ENCODE measurements at places on chromosomes 5 and 9.

DNA sequence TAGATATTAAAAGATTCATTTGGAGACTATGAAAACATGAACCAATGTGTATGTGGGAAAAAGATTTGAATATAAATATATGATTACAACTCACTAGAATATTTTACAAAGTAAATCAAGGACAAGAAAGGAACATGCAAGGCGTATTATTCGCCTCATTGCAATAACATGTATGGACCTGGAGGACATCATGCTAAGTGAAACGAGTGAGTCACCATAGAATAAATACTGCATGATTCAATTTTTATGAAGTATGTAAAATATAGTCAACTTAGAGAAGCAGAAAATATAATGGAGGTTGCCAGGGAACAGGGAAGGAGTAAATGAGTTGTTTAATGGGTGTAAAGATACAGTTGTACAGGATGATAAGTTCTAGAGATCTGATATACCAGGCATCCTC lies 4.9 kb downstream of the TXNDC8 start:
- no peak for DNase-seq

GRCh38 chr9:37432020-37432419 lies 9.5 kb downstream of the GRHPR start:
- no peak for DNase-seq

DNA sequence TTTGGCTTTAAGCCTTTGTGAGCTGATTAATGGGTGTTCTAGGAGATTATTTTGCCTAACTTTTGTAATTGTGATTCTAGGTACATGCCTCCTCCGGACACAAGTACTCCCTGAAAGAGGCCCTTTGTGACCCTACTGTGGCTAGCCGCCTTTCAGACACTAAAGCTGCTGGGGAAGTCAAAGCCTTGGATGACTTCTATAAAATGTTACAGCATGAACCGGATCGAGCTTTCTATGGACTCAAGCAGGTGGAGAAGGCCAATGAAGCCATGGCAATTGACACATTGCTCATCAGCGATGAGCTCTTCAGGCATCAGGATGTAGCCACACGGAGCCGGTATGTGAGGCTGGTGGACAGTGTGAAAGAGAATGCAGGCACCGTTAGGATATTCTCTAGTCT lies 13.6 kb downstream of the ITGA1 start:
- no peak for DNase-seq

DNA sequence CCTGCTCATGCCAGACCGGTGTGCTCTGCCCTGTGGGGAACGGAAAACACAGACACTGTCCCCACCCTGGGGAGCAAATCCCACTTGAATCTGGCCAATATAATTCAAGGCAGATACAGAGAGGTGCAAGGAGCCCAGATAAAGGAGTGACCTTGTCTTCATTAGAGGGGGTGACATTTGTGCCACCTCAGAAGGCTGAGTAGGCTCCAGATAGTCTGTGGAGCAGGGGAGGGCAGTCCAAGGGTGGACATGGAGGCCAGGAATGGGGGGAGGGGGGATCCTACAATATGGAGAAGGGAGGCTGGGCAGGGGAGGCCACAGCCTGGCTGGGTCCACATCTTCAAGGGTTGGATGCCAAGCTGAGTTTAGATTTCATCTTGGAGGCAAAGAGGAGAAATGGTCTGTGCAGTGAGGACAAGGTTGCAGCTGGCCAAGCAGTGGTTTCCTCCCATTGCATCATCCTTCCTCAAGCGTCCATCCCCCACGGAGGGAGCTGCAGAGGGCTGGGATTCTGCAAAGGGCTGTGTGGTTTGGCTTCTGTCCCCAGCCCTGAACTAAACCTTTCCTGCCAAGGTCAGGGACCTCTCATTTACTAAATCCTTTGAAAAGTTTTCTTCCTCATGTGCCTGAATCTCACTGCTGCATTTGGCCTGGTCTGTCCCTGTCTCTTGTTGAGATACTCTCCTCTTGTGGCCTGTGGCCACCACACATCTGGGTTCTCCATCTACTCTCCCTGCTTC lies 60.1 kb downstream of the GALNT12 start:
- DNase-seq = peak; percentile 67

- DNase-seq = no peak
These were observed 106.5 kb downstream of the THBS4 start for GRCh38 chr5:80141681-80142080.

- no peak for DNase-seq
These were observed 7.2 kb downstream of the RMND5B start for GRCh38 chr5:178137991-178138390.

- no peak for DNase-seq
These were observed 37.7 kb downstream of the RORB start for GRCh38 chr9:74534841-74535240.

DNA sequence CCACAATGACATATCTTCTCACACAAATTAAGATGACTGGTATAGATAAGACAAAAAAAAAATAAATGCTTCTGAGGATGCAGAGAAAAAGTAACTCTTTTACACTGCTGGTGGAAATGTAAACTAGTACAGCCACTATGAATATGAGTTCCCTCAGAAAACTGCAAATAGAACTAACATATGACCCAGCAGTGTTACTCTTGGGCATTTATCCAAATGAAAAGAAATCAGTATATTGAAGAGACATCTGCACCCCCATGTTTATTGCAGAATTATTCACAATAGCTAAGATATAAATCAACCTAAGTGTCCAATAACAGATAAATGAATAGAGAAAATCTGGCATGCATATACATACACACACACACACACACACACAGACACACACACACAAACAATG lies 83.0 kb upstream of the FAM174A start:
- DNase-seq = no peak

DNA sequence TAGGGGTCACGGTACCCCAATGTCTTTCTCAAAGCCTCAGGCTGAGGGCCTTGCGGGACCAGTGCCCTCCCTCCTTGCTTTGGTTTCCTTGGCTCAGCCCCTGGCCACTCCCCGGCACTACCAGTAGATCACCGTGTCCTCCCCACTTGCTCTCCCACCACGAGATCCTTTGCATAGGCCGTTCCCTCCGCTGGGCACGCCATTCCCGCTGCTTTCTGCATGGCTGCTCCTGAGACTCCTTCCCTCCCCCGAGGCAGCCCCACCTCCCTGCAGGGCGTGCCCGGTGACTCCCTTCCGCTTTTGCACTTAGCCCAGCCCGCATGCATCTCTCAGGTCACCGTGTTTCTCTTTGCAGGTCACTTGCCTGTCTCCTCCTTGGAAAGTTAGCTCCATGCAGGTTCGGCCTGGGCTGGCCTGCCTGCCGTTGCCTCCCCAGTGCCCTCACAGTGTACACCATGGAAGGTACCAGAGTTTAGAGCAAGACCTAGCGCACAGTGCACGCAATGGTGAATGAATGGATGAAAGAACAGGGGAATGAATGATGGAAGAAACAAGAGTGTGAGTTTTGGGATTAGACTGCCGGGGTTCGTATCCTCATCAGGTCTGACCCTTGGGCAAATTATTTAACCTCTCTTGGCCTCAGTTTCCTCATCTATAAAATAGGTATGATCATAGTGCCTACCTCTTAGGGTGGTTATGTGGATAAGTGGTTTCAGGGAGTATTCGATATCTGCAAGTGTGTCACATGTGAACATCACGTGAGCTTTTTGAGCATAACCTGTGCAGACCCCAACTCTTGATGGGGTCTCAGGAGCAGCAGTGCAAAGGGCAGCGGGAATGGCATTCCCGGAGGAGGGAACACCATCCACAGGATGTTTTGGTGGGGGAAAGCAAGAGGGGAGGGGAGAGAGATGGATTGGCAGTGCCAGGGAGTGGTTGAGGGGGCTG lies 214.3 kb downstream of the C9orf50 start:
- no peak for DNase-seq

GRCh38 chr9:17349831-17350230 lies 215.0 kb downstream of the CNTLN start:
- DNase-seq = no peak

DNA sequence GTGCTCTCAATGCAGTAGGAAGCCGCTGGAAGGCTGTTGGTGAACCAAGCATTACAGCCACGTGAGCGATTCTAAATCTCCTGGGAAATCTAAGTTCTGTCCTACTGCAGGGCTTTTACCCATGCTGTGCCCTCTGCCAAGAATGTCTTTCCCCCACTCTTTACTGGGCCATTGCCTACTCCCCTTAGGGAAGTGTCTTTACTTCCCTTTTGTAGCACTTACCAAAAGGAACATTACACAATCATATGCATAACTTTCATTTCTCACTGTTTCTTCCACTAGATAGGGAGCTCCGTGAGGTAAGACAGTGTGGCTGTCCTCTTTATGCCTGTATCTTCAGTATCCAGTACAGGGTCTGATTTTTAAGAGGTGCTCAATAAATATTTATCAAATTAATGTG lies 241.7 kb upstream of the NR4A3 start:
- no peak for DNase-seq

- DNase-seq = peak; percentile 6
These were observed 84.2 kb downstream of the SGCD start for GRCh38 chr5:156411185-156411613.

- DNase-seq = no peak
These were observed 366.5 kb downstream of the TAF11L14 start for GRCh38 chr5:18000744-18001143.

DNA sequence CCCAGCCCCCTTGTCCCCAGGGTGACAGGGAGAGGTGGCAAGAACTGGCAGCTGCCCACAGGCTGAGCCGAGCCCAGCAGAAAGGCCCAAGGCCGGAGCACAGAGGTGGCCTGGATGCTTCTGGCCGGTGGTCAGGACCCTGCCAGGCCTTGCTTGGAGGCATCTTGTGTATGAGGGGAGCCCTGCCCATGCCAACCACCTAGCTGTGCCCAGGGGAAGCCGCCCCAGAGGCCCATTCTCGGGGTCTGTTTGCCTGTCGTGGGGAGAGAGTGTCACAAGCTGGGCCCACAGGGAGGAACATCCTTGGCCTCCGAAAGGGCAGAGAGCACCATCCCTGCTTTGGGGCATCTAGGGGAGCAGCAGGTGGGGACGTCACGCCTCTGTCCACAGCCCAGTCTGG lies 10.0 kb downstream of the NKD2 start:
- no peak for DNase-seq

- no peak for DNase-seq
These were observed 101.3 kb downstream of the AGTPBP1 start for GRCh38 chr9:85640425-85640824.

- DNase-seq = no peak
These were observed 134.7 kb upstream of the ZNF608 start for GRCh38 chr5:124880903-124881697.

- no peak for DNase-seq
These were observed 296.5 kb upstream of the ITGA1 start for GRCh38 chr5:52491071-52491787.

DNA sequence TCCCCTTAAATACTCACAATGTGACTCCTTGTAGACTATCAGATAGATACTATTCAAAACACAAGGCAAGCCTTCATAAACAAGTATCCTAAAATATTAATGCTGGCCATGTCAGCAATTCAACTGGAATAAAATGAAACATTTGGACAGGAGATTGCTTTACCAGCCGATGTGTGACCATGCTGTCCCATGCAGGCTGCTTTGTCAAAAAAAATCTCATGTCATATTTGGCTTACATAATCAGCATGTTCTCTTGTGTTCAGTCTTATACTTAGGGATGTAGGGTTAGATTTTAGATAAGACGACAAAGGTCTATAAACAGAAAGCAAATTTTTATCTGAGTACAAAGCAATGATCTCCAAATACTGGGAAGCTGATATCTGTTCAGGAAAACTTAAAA lies 108.5 kb downstream of the NR6A1 start:
- DNase-seq = no peak

DNA sequence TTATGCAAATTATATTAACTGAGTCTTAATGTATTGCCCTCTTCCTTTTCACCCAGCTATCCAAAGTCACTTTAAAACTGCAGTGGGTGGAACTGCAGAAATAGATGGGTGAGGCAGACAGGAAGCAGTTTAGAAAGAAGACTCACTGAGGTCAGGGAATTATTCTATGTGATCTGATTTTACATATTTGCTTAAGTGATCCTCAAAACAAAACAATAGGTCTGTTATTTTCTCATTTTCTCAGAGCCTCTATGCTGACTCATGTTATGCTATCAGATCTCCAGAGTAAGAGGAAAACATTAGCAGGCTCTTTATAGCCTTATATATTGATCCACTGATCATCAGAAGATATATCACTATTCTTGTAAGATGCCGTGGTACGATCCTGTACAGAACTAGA lies 63.5 kb downstream of the MRPS27 start:
- DNase-seq = no peak

- DNase-seq = no peak
These were observed 343.4 kb downstream of the ARHGEF28 start for GRCh38 chr5:73969195-73970036.

DNA sequence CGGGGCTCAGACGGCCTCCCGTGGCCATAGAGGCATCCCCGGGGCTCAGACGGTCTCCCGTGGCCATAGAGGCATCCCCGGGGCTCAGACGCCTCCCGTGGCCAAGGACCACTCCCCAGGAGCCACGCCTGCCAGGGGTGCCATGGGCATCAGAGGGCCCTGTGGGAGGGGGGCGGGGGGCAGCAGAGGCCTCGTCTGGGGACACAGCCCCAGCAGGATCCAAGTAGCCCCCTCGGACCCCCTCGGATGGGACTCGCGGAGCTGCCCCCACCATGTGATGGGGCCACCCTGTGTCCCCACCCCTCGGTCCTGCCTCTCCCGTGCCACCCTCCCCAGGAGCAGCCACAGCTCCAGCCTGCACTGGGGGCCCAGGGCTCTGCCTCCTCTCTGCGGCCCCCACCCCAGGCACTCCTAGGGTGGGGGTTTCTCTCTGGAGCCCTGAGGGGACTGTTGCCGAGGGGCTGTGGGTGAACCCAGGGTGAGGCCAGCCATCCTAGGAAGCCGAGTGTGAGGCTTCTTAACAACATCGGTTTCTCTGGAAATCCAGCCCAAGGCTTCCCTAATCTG lies 2.5 kb downstream of the ENTPD8 start:
- DNase-seq = no peak

DNA sequence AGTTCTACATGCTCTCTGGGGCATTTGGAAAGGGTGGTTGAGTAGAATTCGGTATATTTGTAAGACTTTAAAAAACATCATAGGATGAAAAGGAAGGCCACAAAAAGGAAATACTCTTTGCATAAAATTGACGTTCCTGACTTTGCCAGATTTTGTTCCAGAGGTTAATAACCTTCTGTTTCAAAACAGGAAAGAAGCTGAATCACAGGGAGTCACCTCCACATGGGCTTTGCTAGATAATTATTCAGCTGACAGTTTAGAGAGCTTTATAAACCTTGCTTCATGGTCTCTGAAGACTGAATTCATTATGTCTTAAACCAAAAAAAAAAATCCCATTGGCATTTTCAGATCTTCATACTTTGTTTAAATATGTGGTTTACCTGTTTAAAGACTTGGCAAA lies 203.7 kb downstream of the SEMA6A start:
- no peak for DNase-seq

DNA sequence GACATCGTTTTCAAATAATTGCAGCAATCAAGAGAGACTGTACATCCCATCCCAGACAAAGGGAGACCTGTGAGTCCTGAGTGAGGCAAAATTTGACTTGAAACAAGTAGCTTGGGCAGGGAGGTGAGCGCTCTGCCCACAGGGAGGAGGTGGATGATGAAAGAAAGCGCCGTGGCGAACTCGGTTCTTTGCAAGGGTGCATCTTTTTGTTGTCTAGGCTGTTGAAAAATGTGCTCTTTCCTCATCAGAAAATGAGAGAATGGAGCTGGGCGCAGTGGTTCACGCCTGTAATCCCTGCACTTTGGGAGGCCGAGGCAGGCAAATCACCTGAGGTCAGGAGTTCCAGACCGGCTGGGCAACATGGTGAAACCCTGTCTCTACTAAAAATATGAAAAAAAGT lies 150.5 kb downstream of the GAPVD1 start:
- DNase-seq = no peak

GRCh38 chr5:893137-893506 lies 438 bp downstream of the TRIP13 start:
- no peak for DNase-seq

GRCh38 chr9:17878810-17879370 lies 300.0 kb downstream of the SH3GL2 start:
- no peak for DNase-seq

Data from smooth muscle cell of the brain vasculature (primary cell).